ENCODE measurements at places on chromosomes 12 and 14.

GRCh38 chr14:105283899-105284298, 16.9 kb downstream of the BRF1 start:
- no peak for DNase-seq

DNA sequence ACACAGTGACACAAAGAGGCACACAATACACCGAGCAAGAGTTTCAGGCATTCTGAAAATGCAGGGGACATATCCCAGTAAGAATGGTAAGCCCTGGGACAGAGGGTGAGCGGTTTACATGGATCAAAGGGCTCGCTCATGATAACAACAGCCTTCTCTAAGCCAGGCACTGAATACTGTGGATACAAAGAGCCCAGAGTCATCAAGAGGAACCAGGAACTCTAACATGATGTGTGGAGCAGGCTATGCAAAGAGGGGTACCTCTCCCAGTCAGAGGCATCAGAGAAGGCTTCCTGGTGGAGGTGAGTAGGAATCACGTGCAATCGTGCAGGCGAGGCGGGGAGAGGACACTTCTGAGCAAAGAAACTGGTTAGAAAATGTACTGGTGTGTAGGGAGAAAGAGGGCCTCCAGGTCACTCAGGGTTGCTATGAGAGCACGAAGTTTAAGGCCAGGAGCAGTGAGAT, 76.9 kb upstream of the EEA1 start:
- no peak for DNase-seq

- DNase-seq = peak; percentile 63
These were observed 116.7 kb downstream of the LMNTD1 start for GRCh38 chr12:25436206-25437030.

DNA sequence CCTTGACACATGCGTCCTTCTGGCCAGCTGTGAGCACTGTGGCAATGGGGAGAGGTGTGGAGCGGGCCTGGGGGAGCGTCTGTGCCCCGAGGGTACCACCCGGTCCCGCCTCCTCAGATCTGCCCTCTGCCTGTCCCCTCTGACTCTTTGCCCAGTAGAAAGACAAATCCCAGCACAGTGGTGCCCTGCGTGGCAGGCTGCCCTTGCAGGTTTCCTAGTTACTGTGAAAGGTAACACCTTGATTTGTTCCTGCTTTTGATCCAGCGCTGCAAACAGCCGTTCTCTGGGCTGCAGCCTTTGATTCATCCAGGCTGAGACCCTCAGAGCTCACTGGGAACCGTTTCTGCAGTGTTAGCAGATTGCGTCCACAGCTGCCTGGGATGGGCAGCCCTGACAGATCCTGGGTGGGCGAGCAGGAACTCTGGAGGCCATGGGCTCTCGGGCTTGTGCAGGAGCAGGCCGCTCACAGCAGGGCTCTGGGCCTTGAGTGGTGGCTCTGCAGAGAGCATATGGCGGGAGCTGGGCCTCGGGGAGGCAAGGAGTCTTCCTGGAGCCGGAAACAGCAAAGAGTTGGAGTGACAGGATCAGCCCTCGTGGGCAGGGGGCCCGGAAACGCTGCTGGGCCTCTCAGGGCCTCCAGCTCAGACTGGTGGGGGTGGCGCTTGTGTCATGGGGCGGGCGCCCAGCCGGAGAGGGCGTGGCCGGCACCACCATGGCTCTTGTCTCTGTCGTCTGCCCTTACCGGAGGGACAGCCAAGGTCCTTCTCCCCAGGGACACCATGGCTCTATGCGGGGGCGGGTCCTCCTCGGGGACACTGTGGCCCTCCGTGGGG, 16.6 kb downstream of the FBRSL1 start:
- no peak for DNase-seq

- DNase-seq = no peak
These were observed 4.6 kb downstream of the JDP2 start for GRCh38 chr14:75432411-75432810.

DNA sequence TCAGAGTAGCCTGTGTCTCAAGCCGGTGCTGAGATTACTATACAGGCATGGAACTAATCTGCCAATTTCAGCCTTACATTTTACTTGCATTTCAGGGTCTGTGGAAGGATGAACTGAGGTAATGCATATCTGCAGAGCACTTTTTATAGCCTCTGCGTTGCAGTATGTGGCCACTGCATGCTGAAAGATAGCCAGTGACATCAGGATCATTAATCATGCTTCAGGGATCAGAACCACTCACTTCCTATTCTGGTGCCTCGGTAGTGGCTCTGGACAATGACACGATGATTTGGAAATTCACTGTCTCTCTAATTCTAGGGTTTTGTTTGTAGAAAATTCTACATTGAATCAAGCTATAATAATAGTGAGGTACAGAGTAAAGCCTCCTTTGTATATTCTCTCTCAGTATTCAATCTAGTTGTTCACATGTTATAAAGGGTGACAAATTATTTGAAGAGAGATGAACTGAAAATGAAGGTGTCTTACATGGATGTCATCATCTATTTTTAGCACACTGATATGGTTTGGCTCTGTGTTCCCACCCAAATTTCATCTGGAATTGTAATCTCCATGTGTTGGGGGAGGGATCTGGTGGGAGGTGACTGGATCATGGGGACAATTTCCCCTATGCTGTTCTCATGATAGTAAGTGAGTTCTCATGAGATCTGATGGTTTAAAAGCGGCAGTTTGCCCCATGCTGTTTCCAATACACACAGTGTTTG, 554.3 kb upstream of the MIS18BP1 start:
- no peak for DNase-seq

DNA sequence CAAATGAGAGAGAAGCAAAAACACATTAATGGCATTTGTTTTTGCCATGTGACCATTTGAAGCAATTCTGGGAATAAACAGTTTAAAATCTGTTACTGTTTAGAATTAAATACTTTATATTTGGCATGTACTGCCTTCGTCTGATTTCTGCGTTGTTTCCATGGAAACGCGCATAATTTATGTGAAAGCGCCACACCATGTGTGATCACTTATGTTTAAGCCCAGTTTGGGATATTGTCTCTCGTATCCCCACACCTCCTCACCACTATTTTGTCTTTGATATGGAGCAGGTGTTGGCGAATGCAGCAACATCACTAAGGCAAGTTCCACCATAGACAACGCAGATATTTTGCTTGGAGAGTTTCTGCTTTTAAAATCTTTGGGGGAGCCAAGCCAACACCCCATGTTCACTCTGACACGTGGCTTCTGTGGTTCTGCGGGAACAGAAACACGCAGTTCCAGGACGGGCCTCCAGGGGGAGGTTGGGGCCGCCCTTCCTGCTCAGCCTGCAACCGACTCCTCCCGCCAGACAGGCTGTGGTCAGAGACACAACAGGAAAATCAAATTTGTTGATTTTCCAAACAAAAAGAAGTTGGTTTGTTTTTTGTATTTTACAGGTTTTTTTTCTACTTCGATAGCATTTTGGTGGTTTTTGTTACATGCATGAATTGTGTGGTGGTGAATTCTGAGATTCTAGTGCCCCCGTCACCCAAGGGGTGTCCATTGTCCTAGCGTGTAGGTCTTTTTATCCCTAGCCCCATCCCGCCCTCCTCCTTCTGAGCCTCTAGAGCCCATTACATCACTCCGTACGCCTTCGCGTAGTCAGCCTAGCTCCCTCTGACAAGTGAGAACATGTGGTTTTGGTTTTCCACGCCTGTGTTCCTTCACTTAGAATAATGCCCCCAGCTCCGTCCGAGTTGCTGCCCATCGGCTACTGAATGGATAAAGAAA, 101.9 kb upstream of the SFSWAP start:
- DNase-seq = peak; percentile 63

- DNase-seq = no peak
These were observed 137.6 kb upstream of the MAX start for GRCh38 chr14:65239938-65240296.

Data from urothelium cell line (cell line).